Stimulated activated CD4-positive, alpha-beta T cell treated with anti-CD3 and anti-CD28 coated beads, Interleukin-1b, Interleukin-23, amount 100 ng/mL, for 24 hours (primary cell): ENCODE measurements at places on chromosomes 1 and 21.

DNA sequence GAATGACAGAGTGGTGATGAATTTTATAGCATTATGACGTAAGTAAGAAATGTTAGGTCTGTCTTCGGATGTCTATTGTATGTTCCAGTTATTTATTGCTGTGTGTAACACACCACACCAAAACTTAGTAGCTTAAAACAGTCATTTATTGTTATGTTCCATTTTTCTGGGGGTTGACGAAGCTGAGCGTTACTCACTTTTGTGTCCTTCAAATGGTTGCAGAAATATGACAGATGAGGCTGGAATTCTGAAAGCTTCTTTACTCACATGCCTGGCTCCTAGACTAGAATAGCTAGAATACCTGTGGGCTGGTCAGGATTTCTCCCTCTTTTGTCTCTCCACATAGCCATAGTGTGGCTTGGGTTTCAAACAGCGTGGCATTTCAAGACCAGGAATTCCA lies 62.1 kb upstream of the S1PR1 start:
- no peak for DNase-seq

- no peak for DNase-seq
Observed at GRCh38 chr1:196861429-196861828, 26.4 kb upstream of the CFHR4 start.

DNA sequence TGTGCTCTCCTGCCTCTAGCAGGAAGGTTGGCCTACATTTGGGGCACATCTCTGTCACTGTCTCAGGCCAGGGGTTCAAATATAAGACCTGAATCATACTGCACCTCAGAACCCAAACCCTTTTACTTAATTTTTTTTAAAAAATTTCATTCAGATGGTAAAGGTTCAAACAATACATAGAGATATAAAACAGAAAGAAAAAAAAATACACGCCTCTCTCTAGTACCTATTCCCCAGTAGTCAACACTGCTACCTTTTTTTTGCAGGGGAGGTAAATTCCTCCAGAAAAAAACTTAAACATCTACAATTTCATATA lies 32.9 kb downstream of the MAPKAPK2 start:
- no peak for DNase-seq

GRCh38 chr1:184803180-184803492 lies 48.5 kb upstream of the EDEM3 start:
- DNase-seq, result no peak

- DNase-seq, result no peak
Observed at GRCh38 chr21:42997053-42997452, 22.7 kb downstream of the PKNOX1 start.

DNA sequence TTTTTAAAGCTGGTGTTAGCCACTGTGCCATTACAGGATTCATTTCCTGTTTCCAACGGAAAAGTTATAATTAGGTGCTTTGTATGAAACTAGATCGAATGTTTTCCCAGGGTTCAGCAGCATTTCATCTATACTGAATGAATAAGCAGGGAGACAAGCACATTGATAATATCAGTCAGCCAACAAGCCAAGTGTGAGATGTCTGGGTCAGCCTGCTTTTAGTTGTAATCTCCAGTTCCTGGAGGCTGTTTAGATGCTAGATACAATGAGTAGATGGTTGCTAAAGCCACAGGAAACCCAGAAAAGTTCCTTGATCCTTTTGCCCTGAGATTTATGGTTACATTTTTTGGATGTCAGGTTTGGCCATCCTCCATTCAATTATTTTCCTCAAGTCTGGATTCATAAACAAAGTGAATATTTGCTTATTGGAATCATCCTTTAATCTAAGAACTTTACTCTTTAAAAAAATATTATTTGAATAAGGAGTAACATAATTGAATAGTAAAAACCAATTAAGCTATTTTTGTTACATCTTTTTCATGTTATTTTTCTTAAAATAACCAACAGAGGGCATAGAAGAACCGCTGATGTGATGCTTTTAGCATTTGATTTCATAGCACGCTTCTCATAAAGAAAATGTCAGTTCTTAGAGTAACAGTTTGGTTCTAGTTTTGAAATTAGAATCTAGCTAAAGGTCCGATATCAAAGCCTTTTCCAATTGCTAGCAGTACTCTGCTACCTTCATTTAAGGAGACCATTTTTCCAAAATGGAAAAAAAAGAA lies 76.6 kb downstream of the HSPA13 start:
- DNase-seq, result no peak

GRCh38 chr1:119611701-119612113 lies 36.4 kb downstream of the ZNF697 start:
- peak; percentile 4 for DNase-seq

GRCh38 chr1:201563406-201563780 lies 24.5 kb downstream of the NAV1 start:
- DNase-seq, result no peak

- DNase-seq, result no peak
Observed at GRCh38 chr1:114468710-114469468, 42.1 kb downstream of the TRIM33 start.

- no peak for DNase-seq
Observed at GRCh38 chr1:175737451-175737850, 5.9 kb downstream of the TNR start.

DNA sequence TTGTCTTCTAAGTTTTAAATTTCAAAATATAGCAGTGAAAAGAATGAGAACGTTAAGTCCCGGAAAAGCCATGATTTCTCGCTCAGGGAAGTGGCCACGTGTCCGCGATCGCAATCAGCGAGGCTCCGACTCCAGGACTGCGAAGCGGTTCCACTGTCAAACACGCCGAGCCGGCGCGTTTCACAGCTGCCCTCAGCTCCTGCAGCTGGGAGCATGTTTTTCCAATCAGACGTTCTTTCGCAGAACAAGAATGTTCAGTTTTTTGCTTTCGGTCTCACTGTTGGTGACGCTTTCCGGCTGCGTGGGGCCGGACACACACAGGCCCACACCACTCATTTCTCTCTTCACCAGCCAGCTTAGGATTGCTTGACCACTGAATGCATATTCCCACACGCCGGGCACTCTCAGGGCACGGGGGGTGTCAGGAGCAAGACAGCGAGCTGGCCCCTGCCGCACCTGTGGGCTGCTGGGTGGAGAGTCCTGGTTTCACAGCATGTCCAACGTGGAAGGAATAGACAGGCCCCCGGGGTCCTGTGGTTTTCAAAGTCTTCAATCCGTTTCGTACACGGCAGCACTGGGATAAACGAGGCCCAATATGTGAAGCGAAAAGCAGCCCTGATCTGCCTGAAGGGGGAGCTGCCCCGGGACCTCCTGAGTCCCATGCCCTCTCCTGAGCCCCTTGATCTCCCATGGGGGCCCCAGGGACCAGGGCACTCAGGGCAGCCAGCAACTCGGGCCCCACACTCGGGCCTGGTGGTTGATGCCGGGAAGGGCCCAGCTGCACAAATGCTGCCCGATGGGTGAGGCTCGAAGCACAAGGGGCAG lies 47.3 kb upstream of the COL18A1 start:
- DNase-seq, result no peak

GRCh38 chr1:61754545-61754944 lies 12.3 kb downstream of the PATJ start:
- no peak for DNase-seq

DNA sequence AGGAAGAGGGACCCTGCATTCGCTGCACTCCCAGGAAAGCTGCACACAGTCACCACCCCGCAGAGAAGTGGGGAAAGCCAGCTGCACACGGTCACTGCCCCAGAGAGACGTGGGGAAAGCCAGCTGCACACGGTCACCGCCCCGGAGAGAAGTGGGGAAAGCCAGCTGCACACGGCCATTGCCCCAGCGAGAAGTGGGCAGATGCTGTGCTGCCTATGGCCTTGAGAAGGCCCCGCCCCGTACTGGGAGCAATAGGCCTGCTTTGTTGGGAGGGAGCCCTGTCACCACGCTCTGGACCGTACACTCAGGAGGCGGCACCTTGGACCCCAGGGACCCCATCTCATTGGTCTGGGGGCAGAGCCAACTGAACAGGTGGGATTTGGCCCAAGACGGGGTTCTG lies 4.3 kb upstream of the GPR153 start:
- no peak for DNase-seq

- DNase-seq, result no peak
Observed at GRCh38 chr1:3651930-3652547, at the start of gene TP73. Gene TP73, plus strand, starts transcription at chr1:3652516. Its CDS starts 29,850 bp downstream, at chr1:3682366.

- DNase-seq, result no peak
Observed at GRCh38 chr1:27070390-27071048, 57.9 kb upstream of the TENT5B start.

GRCh38 chr1:202234331-202235002 lies 40.9 kb downstream of the LGR6 start:
- no peak for DNase-seq
